ENCODE measurements at places on chromosomes 11 and 22.

DNA sequence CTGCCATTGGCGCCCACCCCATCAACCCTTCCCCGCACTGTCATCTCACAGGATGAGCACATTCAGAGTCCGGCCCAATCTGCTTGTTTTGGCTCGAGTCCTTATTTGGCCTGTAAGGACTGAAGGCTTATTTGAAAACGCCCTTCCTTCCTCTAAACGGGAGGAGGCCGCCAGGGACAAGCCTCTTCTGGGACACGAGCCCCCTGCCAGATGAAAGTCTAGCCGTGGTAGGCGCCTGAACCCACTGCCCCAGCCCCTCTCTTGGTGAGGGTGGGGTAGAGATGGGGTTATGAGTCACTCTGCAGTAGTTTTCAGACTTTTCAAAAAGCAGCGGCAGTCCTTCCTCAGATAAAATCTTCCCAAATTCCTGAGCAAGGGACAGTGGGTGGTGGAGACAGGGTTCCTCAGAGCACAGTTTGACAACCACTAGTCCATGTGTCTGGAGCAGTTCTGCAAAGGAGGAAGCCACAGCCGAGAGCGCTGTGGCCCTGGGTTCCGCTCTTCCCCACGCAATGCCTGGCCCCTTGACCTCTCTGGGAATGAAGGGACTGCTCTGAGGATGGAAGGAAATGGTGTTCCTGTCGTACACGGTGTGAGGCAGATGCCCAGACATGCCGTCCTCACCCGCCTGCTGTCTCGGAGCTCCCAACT, 57.0 kb downstream of the MYH9 start:
- no peak for DNase-seq

DNA sequence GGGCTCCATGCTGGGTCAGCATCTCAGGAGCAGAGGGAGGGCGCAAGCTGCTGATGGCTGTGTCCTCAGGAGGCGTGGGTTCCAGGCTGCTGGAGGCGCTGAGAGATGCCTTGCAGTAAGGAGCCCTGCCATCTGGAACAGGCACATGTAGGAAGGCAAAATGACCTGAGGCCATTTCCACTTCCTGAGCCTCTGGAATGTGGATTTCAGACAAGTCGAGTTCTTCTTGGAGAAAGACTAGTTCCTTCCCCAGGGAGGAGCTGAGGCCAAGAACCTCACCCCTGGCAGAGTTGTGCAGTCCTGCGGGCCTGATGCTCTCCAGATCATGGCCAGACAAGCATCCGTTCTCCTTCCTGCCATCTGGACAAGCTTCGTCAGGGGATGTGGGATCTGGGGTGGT, 19.3 kb downstream of the HPS4 start:
- DNase-seq = no peak

DNA sequence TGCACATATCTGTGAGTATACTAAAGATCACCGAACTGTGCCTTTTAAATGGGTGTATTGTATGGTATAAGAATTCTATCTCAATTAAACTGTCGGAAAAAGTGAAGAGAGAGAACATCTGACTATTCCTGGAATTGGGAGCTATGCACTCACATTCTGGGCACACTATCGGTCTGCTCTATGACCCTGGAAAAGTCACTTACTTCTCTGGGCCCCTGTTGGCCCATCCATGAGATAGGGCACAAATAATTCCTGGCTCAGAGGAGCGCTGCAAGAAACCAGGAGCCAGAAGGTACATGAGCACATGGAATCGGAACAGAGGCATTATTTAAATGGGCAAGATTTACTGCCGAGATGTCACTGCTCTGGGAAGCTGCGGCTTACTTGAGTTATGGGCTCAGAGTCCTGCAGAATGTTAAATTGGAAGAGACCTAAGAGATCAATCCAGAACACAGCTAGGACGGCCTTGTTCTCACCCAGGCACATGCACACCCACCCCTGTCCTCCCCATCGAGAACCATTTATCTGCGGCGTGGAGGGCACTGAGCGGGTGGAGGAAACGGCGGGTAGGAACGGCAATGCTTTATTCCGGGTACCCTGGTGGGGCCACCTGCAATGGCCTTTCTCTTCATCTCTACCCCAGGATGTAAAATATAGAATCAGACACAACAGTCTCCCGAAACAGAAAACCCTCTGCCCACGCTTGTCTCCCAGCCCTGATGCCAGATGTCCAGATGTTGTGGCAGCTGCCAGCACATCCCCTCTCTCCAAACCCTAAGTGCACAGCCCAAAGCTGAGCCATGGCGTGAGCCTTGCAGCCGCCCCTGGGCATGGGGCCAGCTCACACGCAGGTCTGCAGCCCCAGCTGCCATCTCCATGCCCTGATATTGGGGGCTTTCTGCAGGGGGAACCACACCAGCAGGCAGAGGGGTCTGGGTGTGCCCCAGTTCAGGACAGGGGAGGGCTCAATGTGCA, 142.4 kb downstream of the DSCAML1 start:
- no peak for DNase-seq

GRCh38 chr22:36872084-36872483, 11.3 kb downstream of the NCF4 start:
- no peak for DNase-seq

GRCh38 chr22:42930810-42931420, 73.8 kb upstream of the ARFGAP3 start:
- no peak for DNase-seq

GRCh38 chr22:27329131-27329850, 472.3 kb downstream of the MN1 start:
- DNase-seq = no peak

DNA sequence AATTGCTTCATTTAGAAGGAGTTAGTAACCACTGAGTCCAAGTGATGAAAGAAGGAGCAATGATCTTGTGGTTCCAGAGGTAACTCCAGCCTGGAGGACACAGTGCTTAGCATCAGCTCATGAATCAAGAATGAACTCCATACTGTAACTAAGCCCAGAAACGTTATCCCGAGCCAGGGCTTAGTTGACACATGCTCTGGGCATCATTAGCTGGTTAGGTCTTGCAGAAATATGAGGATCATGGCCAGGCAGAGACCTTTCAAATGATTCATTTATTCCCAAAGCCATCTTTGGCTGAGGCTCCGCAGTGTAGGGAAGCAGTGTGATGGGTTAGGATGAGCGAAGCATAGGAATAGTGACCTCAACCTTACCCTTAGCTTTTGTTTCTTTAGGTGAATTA, 277.4 kb downstream of the FAM76B start:
- no peak for DNase-seq

GRCh38 chr11:131122448-131122847, 206.2 kb upstream of the SNX19 start:
- no peak for DNase-seq

DNA sequence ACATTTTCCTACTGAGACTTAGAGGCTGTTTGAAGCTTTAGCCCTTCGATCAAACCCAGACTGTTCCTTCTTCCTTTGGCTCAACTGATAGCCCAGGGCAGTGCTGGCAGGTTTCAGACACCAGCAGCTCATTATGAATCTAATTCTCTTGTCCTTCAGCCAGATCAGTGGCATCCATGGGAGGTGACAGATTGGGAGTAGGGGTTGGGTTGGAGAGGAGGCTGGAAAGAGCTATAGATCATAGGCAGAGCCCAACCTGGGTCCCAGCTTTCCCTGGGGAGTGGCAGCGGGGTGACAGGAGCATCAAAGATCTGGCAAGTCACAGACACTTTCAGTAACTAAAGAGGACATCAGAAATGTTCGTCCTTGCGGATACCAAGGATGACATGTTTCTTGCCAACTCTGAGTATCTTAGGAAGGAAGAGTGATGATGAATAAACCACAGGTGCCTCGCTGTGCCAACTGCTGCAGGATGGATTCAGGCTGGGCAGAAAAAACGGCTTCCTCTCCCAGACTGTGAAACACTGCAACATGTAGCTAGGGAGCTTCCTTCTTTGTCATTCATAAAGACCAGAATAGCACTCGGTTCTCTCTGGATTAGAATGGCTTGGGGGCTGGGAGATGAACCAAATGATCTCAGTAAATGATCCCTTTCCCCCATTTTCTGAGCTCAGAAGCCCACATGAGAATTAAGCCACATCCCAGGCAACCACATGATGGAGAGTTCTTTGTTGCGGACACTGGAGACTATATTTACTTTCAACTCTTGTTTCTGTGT, 19.1 kb downstream of the ABCC8 start:
- no peak for DNase-seq

DNA sequence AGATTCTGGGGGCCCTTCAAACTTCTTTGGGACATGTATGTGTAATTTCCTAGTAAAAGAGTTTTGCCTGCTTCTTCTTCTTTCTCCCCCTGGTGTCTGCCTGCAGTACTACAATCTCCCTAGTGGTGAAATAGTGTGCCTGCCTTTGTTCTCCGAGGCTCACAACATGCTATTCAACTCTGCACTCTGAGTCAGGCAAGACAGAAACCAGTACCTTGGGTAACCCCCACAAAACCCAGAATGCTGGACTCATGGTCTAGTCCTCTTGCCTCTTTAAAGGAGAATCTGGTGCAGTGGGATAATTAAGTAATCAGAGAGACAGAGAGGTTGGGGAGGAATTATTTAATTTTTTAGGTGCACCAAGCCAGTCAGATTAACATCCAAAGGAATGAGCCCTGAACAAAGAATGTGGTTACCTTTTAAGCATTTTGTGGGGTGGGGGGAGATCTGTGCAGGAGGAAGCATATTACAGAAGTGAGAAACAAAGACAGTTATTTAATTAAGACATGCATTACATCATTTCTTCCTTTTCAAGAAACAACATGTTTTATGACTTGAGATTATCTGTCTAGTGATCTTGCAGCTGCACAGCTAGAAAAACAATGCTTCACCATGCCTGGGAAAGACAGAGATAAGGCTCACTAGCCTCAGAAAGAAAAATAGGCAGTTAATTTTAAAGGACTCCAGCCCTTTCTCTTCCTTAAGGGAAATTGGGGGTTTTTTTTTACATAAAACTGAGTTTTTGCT, 11.0 kb upstream of the MS4A6A start:
- peak; percentile 72 for DNase-seq

DNA sequence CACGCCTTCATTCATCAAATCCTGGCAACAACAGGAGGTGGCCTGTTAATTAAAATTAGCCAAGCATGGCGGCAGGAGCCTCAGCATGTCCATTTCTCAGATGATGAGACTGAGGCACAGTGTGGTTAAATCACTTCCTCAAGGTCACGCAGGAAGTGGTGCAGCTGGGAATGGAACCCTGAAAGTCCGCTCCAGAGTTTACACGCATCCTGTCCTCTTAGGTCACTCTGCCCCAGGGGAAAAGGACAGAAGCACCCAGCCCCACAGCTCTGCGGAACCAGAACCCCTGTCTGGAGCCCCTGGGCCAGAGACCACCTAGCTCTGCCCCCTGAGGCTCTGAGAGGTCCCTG, 19.6 kb downstream of the RPL3 start:
- DNase-seq = no peak

GRCh38 chr11:122954455-122954854, 27.2 kb downstream of the BSX start:
- no peak for DNase-seq

GRCh38 chr11:1507381-1508140, 21.0 kb upstream of the MOB2 start:
- no peak for DNase-seq

- DNase-seq = no peak
These were observed 3.7 kb upstream of the FGF3 start for GRCh38 chr11:69822676-69823494.

GRCh38 chr11:37087650-37088572, 489.9 kb upstream of the RAG2 start:
- no peak for DNase-seq

GRCh38 chr11:2862395-2863275, 22.9 kb downstream of the CDKN1C start:
- peak; percentile 48 for DNase-seq

DNA sequence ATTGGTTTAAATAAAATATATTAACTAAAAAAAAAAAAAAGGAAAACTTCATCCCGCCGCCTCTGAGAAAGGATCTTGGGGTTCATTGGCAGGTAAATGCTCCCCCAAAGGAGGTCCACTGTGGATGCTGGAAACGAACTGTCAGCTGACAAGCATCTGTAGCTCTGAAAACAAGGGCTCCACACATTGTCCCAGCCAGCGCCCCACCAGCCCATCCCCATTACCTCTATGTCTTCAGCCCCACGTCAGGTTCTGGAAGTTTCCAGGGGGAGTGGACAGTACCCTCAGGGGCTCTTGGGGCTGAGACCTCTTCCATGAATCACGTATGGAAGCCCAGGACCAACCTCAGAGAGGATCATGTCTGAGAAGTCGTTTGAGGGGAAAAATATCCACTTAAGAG, 66.4 kb upstream of the WNT7B start:
- DNase-seq = no peak

DNA sequence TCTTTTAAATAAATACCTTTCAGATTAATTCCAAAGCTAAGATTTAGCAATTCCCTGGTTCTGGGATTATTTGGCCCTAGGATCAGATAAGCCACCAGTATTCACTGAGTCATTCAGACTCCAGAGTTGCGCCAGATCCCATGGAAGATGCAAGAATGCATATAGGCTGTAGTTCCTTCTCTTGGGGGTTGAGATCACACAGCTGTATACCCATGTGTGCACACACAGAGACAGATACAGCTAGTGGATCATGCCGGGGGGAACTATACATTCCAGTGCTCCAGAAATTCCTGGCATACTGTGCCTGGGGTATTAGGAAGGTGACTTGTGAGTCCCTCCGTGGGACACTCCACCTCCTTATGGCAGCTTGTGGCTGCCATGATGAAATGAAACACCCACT, 75.4 kb downstream of the ZBTB16 start:
- DNase-seq = no peak

DNA sequence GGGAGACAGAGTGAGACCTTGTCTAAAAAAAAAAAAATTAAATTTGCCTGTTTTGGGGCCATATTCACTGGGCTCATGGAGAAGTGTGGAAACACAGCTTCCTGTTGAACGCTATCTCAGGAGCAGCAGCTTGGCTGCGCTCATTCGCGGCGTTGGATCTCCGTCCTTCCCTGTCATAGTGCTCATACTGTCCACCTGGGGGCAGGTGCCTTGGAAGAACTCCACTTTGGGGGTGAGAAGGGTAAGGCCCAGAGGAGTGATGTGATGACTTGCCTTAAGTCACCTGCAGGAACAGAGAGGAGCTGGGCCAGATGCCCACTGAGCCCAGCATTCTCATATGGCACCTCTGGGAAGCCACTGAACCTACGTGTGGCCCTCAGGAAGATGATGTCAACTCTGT, 82.8 kb downstream of the CABIN1 start:
- no peak for DNase-seq

GRCh38 chr11:118258410-118258809, 5.7 kb downstream of the MPZL2 start:
- DNase-seq = no peak

- no peak for DNase-seq
These were observed 14.1 kb upstream of the ARAP1 start for GRCh38 chr11:72766152-72766902.

- peak; percentile 83 for DNase-seq
These were observed 765 bp downstream of the RCOR2 start for GRCh38 chr11:63915961-63916836.

- DNase-seq = no peak
These were observed 54.7 kb downstream of the WNT7B start for GRCh38 chr22:45922256-45922655.

- DNase-seq = no peak
These were observed 625.5 kb downstream of the JRKL start for GRCh38 chr11:97015327-97015726.

GRCh38 chr11:105388006-105388405, 221.9 kb upstream of the GRIA4 start:
- DNase-seq = no peak

GRCh38 chr11:20364341-20364792, 853 bp downstream of the HTATIP2 start:
- no peak for DNase-seq

All from NT2/D1 (cell line).